ENCODE measurements at places on chromosomes 4 and X.
A peak's percentile ranks its signal among the peaks of the same experiment; 100 is the strongest.

DNA sequence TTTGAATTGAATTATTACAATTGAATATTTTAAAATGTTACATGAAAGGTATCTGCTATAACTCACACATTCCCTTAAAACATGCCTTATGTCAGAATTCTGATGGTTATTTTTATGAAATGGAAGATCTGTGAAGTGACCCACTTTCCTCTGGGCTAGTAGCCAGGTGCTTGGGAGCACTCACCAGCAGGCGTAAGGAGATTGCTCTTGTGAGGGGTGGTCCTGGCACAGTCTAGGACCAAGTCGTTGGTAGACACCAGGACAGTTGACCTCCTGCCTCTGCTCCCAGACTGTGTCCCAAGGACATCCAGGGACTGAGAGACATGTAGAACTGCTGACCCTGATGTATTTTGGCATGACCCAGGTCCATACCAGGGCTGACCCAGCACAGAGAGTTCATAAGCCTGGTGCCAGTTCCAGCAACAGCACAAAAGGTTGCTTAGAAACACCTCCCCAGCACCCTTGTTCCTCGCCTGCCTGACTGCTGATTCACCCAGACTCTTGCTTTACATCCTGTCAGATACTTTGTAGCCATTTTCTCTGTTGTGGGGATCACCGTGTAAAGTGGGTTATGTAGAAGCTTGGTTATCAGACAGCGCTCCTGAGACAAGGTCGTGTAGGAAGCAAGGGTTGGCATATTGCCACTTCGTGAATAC lies 48.5 kb downstream of the NELFA start:
- no peak for DNase-seq

DNA sequence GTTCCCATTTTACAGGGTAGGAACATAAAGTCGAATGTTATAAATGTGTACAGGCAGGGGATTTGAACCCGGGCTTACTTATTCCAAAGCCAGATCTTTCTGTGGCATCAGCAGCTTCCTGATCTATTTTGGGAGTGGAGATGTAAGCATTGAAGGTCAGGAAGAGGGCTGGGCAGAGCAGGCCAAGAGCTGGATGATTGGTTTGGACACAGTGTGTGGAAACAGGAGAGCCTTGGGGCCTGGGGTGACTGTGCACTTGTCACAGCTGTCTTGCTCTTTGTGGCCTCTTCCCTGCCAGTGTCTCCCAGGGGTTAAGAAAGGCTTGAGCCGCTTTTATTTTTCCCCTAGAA lies 127.9 kb upstream of the ENPP6 start:
- no peak for DNase-seq

DNA sequence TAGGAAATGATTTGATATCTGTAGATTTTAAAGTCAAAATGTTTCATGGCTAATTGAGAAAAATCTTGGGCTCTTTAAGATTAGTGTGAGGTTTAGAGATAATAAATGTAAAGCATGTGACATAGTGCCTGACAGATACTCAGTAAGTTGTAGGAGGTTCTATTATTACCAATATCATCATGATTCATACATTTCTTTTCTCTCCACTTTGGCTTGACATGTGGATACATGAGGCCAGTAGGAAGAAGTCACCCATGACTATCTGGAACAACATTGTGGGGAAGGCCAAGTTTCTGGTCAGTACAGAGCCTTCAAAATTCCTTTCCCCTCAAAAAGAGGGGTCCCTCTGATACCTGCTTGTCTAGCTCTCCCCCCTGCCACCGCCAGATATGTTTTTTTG lies 91.2 kb upstream of the SORBS2 start:
- DNase-seq, result no peak

- DNase-seq, result no peak
Measured at GRCh38 chrX:55007656-55008055, 7.5 kb downstream of the APEX2 start.

DNA sequence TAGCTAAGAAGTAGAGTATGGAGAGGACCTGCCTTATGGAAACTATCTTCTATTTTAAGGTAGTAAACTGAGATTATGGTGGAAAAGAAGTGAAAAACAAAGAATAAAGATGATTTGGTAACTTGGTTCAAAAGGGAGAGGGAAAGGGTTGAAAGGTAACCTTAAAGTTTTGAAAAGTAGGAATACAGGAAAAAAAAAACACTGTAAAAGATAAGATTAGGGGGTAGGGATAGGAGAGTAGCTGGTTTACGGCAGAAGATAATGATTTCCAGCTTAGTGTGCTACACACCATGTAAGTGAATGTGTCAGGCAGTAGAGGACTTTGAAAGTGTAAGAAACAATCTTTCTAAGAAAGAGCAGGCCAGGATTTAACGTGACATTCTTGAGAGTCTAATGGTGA lies 35.3 kb downstream of the FAM13A start:
- DNase-seq, result no peak

GRCh38 chrX:128961290-128961689 lies 562.0 kb downstream of the SMARCA1 start:
- DNase-seq, result no peak

GRCh38 chrX:69388526-69388925 lies 115.6 kb upstream of the NALF2 start:
- no peak for DNase-seq

GRCh38 chr4:98565681-98566301 lies 92.6 kb downstream of the TSPAN5 start:
- DNase-seq, result no peak

DNA sequence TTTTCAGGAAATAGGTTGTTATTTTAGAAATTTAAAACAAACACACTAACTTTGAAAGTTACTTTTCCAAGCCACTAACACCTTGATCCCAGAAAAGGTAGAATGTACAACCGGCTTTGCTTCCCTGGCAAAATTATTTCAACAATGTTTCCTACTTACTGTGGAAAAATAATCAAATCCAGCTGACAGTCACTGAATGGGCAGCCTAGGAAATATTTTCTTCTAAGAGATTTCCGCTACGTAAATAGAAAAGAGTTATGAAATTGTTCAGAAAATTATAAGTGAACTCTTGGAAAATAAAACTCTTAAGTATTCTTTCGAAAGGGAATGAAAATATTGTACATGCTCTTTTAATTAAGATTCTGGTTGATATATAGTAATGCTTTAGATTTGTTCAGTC lies 195.7 kb downstream of the GASK1B start:
- no peak for DNase-seq

DNA sequence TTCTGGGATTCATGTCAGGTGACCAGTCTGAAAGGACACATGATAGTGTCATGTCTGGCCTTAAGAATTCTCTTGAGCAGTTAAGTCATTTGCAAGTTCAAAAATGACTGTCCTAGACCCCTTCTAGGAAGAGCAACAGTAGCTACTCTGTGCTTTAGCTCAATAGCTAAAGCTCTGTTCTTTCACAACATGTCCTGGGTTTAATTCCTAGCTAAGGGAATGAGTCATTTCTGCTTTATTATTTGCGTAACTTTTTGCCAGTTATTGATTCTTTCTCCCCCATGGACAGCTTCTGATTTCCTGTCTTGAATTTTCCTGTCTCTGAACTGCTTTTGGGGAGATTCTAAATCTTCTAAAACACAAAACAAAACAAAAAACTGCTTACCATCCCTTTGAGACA lies 1055.8 kb upstream of the DIAPH2 start:
- DNase-seq, result no peak

DNA sequence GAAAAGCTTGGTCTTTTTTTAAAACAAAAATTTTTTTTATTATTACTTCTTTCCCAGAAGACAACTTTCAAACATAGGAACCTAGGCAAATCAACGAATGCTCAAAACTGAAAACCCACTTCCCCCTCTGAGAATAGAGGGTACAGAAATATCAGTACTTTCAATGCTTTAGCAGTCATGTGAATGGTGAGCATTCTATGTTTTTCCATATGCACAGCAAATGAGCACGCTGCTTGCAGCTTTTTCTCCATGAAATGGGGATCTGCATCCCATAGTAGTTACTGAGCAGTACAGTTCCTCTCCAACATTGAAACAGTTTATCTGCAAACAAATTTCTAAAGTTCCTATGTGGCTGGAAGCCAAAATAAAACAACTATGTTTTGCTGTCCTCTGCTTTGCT lies 108.4 kb upstream of the BMP2K start:
- no peak for DNase-seq

GRCh38 chr4:153249199-153250041 lies 45.2 kb downstream of the TRIM2 start:
- peak; percentile 11 for DNase-seq

GRCh38 chr4:104906276-104906675 lies 240.4 kb upstream of the TET2 start:
- DNase-seq, result no peak

DNA sequence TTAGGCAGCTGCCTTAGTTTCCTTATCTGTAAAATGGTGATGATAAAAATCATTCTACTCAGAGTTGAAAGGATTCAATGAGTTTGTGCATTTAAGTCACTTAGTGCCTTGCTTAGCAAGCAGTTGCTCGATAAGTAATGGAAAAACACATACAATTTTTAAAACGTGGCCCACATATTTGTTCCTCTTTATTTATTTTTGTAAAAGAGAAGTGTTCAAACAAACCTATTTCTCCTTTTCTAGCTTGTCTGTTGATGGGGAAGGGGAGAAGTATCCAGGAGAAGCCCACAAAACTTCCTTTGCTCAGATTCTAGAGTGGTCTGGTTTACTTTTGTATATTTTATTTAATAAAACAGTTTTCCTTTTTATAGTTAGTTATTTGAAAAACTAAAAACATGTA lies 3.3 kb upstream of the HPGDS start:
- no peak for DNase-seq

DNA sequence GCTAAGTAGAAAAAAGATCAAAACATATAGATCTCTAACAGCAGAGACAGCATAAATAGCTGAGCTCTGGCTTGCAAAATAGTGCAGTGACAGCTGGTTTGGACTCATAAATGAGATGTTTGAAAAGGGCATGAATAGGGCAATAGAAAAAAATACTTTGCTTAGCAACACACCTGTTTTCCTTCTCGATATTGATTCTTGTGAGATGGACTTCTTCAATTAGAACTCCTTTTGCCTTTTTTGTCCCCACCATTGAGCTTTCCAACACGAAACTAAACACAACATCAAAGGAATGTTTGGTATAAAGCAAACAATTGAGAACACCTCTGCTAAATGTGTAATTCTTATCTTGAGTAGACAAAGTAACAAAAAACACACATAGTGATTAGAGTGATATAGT lies 726.3 kb downstream of the RAPGEF2 start:
- DNase-seq, result no peak

GRCh38 chrX:10158279-10159144 lies 1.7 kb downstream of the CLCN4 start:
- peak; percentile 3 for DNase-seq

DNA sequence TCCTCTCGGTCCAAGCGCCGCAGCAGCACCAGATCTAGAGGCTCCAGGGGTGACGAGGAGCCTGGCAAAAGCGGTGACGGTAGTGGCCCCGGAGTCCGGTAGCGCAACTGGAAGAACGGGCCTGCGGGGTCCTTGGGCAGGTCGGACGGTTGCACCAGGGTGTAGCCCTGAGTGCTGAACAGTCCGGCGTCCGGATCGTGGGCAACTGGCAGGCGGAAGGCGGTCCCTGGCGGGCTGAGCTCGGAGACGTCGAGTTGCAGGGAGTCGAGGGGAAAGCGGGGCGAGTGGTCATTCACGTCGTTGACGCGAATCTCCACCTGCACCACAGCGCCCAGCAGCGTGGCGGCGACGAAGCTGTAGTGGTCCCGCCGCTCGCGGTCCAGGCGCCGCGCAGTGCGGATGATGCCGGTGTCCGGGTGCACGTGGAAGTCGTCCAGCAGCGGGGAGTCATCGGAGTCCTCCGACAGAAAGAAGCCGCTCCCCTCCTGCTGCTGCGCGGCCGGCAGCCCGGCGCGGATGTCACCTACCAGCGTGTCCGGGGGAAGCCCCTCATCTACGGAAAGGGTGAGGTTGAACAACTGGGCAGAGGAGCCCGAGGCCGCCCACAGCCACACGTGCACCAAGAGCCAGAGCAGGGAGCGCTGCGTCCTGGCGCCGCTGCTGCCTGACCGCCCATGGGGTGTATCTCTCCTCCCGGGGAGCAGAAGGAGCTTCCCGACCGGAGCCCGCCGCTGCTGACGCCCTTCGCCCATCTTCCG lies 837 bp downstream of the DCHS2 start:
- DNase-seq, result no peak

GRCh38 chr4:167321299-167321698 lies 87.0 kb upstream of the SPOCK3 start:
- DNase-seq, result no peak

DNA sequence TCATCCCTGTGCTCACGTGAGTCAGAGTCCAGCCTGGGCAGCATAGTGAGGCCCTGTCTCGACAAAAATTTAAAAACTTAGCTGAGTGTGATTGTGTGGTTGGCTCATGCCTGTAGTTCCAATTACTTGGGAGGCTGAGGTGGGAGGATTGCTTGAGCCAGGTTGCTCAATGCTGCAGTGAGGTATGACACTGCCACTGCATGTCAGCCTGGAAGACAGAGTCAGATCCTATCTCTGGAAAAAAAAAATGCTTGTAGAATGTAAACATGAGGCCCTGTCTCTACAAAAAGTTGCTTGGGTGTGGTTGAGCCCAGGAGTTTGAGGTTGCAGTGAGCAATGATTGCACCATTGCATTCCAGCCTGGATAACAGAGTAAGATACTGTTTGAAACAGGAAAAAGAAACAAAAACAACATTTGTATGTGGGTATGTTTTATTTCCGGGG lies 11.3 kb upstream of the YTHDC1 start:
- no peak for DNase-seq

DNA sequence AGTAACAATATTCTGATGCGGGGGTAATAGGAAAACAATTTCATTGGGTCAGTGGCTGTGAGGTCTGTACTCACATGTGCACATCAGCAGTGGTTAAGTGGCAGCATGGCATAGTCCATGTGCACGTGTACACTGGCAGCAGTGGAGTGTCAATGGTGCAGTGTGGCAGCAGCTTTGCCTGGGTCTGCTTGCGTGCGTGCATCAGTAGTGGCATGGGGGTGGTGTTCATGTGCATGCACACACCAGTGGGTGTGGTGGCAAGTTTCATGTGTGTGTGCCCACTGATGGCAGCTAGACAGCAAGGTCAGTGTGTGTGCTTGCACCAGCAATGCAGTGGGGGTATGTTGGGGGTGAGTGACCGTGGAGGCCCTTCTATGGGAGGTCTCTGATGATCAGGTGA lies 581.6 kb upstream of the KLHL4 start:
- no peak for DNase-seq

- DNase-seq, result no peak
Measured at GRCh38 chr4:76035141-76035540, 729 bp downstream of the CXCL11 start.

DNA sequence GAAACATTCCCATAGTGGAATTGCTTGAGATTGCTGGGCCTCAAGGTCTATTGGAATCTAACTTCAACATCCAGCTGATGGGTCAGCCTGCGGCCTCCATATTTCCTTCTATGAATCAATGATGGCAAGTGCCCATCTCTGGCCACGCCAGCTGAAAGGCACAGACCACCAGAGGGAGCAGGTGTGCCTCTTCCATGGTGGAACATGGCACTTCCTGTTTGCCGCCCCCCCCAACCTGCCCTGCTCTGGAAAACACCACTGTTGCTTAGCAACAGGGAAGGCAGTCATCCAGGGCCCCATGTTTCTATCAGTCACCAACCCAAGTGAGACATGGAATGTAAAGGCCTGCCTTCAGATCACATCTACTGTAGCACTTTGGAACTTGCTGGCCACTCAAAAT lies 11.6 kb downstream of the PAGE4 start:
- DNase-seq, result no peak

All from cortex of kidney (tissue), 1 donor.